ENCODE measurements at places on chromosomes 13 and 19.

DNA sequence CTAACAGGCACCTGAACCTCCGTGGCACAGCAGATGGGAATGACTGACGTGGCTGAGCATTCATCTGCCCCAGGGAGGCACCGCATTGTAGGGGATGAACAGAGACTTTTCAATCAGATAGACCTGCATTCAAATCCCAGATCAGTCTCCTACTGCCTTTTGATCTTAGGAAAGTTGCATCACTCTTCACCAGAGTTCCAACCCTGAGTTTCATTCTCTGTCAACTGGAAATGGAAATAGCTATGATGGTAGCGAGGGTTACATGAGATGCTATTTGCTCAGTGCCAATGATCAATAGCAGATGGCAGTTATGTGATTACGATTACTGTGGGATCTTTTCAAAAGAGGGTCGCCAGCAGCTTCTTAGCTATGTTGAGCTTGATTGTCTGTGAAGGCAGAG is 189.3 kb upstream of the RFC3 start:
- DNase-seq = no peak

DNA sequence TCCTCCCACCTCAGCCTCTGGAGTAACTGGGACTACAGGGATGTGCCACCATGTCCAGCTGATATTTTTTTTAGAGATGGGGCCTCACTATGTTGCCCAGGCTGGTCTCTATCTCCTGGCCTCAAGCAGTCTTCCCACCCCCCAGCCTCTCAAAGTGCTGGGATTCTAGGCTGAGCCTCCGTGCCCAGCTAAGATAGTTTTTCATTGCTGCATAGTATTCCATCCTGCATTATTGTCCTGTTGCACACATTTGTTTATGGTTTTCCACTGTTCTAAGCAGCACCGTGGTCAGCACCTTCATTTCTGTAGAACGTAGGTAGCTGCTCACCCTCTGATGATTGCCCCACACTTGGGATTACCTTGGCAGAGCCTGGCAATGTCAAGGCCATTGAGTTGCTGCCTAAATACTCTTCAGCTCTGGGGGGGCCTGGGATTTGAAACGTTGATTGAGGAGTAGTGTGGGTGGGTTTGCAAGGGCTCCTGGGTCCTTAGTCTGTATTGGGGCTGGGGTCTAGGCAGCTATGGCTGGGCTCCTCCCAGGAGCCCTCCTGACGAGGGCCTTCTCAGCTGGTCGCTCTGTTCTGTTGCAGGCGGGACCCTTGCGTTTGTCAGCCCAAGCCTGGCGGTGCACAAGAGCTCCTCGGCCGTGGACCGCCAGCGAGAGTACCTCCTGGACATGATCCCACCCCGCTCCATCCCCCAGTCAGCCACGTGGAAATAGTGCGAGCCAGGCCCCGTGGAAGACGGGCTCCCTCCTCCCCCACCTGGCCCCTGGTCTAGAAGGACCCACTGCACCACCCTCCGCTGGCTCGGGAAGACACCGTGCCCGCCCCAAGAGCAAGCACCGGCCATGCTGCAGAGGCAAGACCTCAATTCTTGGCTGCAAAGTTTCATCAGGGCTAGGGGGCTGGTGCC is 10.3 kb downstream of the TSSK6 start:
- no peak for DNase-seq

DNA sequence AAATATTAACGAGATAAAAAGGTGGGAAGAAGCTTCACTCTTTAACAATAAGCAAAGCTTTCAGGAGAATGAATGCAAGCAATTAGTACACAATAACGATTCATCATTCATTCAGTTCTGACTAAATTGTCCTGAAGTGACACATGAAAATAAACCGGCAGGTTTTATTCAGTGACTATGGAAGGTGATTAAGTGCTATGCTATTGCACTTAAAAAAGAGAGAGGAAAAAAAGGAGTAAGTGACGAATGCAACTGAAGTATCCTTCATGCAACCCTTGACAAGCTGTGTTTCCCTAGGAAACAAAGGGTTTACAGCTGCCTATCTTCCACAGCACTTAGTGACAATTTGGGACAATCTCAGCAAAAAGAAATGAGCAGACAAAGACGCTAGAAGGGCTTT is 1.4 kb downstream of the LIG4 start:
- DNase-seq = no peak

DNA sequence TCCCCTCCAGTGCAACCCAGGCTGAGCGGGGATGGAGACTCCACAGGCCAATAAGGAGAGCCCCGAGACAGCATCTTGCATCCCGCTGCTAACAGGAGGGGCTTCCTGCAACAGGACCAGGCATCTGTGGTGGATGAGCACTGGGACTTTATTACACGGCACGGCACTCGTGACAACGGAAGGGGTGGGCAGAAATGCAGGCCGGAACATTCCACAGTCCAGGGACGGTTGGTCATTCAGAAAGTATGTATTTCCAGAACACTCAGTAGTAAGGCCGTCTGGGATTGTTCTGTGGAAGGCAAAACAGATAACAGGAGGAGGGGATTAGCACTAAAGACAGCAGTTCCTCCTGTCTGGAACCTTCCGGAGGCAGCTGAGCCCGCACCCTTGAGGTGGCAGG is 3.3 kb upstream of the TM6SF2 start:
- DNase-seq = no peak

GRCh38 chr19:8363803-8364771 is at the start of gene ANGPTL4:
Gene ANGPTL4, plus strand, starts transcription at chr19:8364155. Its CDS starts 167 bp downstream, at chr19:8364322.
- DNase-seq = peak; percentile 60

DNA sequence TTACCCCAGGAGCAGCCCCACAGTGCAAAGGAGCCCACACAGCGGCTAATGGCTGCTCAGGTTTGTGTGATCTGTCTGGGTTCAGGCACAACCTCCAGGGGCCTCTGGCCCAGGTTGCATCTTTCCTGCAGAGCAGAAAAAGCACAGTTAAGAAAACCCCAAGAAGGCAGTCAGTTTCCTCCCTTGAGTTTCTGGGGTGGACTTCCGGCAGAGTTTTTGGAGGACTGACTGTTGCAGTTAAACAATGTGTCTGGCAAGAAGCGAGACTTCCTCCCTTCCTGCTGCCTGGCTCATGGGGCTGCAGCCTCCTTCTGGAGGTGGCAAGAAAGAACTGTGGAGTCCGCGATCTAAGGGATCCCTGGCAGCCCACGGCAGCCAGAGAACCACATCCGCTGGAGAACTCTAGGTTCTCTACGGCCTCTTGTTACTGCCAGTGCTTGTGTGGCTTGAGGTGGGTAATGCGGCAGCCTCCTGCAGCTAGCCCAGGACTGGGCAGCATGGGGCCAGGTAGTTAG is 114.4 kb downstream of the ZDHHC20 start:
- no peak for DNase-seq

GRCh38 chr19:20470345-20471135 is 95.0 kb downstream of the ZNF737 start:
- DNase-seq = no peak

GRCh38 chr19:48186541-48186991 is 16.1 kb downstream of the ZSWIM9 start:
- DNase-seq = no peak

DNA sequence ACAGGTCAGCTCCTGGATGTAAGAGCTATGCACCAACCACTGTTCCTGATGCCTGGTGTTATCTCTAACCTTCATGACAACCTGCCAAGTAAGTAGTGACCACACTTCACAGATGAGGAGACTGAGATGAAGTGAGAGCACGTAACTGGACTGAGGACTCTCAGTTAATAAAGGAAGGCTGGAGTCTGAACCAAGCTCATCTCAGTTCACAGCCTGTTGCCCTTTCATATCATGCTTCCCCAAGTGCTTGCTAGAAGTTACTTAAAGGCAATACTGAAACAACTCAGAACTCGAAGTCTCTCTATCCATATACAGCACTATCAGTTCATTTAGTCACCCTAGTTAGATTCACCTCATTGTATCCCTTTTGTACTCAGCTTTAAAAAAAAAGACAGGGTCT is 119.7 kb downstream of the ABCC4 start:
- no peak for DNase-seq

DNA sequence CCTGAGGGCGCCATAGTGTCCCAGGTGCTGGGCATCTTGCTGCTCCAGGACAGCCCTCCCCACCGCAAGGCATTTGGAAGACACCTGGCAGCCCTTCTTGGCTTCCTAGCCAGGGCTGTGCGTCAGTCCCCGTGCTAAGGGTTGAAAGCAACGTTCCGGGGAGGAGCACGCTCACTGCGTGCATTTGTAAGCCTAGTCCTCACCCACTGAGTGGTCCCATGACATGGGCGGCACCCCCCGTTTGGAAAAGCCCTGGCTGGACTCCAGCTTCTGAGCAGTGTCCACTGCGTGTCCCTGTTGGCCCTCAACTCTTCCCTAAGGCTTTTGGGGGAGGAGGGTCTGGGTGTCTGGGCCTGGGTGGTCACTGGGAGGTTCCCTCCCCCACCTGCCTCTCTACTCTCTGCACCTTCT is 76.3 kb upstream of the GPR183 start:
- no peak for DNase-seq

DNA sequence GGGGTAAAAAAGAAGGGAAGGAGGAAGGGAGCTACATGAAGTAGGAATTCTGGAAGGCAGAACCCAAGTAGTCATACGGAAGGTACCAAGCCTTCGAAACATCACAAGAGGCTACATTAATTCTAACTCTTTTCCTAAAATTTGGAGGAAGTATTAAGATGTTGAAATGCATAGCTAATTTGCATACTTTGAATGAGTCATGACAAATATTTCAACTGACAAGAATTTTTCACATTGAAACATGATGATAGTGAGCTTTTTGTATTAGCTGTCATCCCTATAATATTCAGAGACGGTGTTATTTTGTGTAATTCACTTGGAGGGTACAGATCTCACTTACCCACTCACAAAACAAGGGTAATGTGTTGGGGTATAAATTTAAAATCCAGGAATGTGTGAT is 9.1 kb upstream of the ACOD1 start:
- no peak for DNase-seq

DNA sequence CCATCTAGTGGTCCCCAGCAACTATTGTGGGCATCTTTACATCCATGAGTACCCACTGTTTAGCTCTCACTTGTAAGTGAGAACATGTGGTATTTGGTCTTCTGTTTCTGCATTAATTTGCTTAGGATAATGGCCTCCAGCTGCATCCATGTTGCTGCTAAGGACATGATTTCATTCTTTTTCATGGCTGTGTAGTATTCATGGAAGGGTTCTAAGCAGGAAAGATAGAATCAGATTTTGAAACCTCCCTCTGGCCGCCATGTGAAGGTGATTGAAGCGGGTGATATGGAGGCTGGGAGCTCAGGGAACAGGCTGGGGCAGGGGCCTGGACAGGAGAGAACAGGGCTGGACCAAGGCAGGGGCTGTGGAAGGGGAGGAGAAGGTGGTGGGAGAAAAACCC is 20.1 kb downstream of the LTBP4 start:
- DNase-seq = no peak

DNA sequence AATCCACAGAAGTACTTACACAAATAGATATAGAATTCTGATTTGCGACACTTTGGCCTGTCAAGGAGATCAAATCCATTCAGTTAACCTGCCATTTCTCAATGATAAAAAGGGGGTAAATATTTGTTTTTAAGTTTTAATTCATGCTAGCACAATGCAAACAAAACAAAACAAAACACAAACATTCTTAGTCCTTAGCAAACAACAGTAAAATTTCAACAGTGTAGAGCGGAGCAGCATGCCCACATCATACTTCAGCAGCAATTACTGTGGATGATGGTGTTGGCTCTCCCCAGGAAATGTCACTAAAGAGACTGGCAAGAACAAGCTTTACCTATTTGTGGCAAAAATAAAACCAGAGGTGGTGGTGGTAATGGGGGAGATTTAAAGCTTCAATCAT is 625.2 kb upstream of the PCDH20 start:
- DNase-seq = no peak

DNA sequence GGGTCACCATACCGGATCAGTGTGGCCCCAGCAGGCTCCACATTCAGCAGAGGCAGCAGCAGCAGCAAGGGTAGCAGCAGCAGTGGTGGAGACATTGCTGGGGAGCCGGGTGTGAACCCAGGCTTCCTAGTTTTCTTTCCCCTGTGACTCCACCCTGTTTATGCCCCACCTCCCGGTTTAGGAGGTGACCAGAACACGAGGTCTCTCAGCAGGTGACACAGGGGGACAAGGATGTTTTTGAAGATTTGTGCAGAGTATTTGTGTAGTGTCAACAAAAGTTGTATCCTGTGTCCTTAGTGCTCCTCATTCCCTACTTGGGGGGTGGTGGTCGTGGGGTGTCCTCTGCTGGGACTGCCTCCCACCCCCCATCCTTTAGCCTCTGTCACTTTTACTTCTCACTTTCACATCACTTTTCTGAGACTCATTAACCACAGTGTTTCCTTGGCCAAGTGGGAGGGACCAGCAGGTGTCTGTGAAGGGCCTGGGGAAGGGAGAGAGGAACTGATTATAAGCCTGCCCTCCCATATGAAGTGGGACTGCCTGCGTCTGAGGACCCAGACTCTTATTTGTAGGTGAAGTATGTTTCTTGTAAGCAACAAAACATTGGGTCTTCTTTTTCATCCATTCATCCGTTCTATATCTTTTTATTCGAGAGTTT is 15.6 kb upstream of the KCNC3 start:
- no peak for DNase-seq

- DNase-seq = no peak
These were observed 1346.0 kb upstream of the SPRY2 start for GRCh38 chr13:81686877-81687276.

DNA sequence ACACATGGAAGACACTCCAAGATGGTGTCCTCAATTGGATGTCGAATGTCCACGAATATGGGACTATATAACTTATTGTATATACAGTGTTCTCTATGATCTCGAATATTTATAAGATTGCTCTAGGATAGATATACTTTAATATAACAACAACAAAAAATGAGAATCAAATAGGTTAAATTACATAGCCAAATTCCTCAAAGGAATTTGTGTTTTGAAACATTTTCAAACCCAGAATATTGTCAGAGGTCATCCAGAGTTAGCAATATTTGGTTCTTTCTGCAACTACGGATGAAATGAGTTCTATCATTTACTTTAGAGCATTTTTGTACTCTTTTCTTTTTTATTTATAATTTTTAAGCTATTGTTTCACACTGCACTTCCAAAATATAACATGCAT is 857.8 kb downstream of the GPC5 start:
- DNase-seq = no peak

- DNase-seq = no peak
These were observed 276.7 kb downstream of the POU4F1 start for GRCh38 chr13:78326633-78327032.

- DNase-seq = no peak
These were observed 5.2 kb upstream of the SRRM5 start for GRCh38 chr19:43606569-43607229.

- no peak for DNase-seq
These were observed 40.0 kb downstream of the MYO16 start for GRCh38 chr13:108669381-108669780.

GRCh38 chr19:35403116-35403760 is 32.4 kb downstream of the GPR42 start:
- DNase-seq = no peak

- no peak for DNase-seq
These were observed 3.3 kb downstream of the DOT1L start for GRCh38 chr19:2166741-2167738.

GRCh38 chr13:22285867-22286266 is 615.0 kb downstream of the FGF9 start:
- DNase-seq = no peak

Measured in stimulated activated CD4-positive, alpha-beta T cell treated with anti-CD3 and anti-CD28 coated beads, Interleukin-2, amount 100 ng/mL, for 4 hours (primary cell).